ENCODE measurements at places on chromosomes 16 and 17. TPM values are rescaled to one million over a fixed set of nuclear protein-coding genes. Genes with fewer than 3 reads are reported as not detected.

DNA sequence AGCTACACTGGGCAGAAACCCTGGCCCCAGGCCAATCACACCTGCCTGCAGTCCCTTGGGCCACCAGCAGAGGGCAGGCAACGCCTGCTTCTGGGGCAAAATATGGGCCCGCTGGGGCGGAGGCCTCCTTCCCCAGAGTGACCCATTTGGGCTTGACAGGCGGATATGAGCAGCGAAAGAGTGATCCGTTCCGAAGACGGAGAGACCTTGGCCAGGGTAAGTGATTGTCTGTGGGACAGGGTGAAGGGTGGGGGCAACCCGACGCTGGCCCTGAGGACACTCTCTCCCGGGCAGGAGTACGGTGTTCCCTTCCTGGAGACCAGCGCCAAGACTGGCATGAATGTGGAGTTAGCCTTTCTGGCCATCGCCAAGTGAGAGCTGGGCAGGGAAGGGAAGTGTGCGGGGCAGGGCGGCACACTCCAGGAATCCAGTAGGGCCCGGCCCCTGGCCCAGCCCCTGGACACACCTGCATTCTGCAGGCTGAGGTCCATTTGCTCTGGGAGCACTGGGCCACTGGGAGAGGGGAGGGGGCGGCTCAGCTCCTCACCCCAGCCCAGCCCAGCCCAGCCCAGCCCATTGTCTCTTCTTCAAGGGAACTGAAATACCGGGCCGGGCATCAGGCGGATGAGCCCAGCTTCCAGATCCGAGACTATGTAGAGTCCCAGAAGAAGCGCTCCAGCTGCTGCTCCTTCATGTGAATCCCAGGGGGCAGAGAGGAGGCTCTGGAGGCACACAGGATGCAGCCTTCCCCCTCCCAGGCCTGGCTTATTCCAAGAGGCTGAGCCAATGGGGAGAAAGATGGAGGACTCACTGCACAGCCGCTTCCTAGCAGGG is 3.5 kb upstream of the NHERF1 start:
- peak; percentile 69 for DNase-seq

GRCh38 chr16:24972608-24973220 is 42.5 kb downstream of the ARHGAP17 start:
- no peak for DNase-seq

UBE2I gene
- total RNA-seq, result 46.5 TPM

DNA sequence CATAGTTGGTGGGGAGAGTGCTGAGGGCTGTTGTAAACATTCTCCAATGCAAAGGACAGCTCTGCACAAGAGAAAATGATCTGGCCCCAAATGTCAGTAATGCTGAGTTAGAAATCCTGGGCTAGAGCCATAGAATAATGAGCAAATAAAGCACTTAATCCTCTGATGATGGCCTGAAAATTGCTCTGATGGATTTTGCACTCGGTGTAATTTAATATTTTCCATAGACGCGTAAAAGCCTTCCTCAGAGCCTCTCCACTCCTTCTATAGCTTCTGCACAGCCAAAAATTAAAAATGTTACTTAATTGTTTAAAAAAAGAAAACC is 23.7 kb downstream of the FAM20A start:
- DNase-seq, result no peak

DNA sequence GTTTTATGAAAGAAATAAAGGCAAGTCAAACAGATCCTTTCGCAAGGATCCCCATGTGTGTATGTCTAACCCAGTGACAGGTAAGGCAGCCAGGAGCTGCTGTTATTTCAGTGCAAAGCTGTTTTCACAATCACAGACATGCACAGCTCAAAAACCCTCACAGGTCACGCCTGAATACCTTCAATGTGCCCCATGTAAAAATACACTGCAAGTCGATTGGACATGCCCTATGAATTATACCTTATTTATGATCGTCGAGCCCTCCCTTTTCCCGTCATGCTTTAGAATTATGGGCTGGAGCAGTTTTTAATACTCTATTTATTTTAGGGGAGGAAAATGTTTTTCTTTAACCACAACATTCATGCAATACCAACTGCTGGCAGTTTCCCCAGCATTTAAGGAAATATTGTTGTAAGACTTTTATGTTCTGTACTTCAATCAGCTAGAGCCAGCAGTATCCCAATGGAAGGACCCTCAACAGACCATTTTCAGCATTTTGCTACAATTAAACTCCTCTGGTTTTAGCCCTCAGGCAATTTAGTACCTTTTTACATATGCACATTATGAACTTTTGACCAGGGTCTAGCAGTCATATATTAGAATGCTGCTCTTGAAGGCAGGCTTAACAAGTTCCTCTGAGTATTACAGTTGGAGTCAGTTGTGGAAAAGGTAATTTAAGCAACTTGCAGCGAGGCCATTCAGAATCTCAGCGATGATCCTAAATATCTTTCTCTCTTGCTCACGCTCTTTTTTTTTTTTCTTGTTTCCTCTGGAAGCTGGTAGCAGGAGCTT is 362.2 kb downstream of the WWOX start:
- DNase-seq, result no peak

DNA sequence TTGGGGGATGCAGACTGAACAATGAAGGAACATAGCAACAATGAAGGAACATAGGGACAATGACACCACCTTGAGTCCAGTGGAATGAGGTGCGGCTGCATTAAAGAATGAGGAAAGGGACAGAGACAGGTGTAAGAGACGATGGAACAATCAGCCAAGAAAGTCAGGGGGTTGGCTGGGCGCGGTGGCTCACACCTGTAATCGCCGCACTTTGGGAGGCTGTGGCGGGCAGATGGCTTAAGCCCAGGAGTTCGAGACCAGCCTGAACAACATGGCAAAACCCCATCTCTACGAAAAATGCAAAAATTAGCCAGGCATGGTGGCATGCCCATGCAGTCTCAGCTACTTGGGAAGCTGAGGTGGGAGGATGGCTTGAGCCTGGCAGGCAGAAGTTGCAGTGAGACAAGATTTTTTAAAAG is 13.6 kb upstream of the CBFB start:
- no peak for DNase-seq

TBC1D26 gene
- not detected for total RNA-seq

- DNase-seq, result no peak
Measured at GRCh38 chr17:58331815-58332777, 3.5 kb upstream of the TSPOAP1 start.

INCA1 gene
- 0.32 TPM for total RNA-seq

All from GM23248 (cell line).